Inflammatory macrophage treated with lipopolysaccharide for 4 hours (primary cell): ENCODE measurements at places on chromosomes 11 and 22.
A peak's percentile ranks its signal among the peaks of the same experiment; 100 is the strongest.

DNA sequence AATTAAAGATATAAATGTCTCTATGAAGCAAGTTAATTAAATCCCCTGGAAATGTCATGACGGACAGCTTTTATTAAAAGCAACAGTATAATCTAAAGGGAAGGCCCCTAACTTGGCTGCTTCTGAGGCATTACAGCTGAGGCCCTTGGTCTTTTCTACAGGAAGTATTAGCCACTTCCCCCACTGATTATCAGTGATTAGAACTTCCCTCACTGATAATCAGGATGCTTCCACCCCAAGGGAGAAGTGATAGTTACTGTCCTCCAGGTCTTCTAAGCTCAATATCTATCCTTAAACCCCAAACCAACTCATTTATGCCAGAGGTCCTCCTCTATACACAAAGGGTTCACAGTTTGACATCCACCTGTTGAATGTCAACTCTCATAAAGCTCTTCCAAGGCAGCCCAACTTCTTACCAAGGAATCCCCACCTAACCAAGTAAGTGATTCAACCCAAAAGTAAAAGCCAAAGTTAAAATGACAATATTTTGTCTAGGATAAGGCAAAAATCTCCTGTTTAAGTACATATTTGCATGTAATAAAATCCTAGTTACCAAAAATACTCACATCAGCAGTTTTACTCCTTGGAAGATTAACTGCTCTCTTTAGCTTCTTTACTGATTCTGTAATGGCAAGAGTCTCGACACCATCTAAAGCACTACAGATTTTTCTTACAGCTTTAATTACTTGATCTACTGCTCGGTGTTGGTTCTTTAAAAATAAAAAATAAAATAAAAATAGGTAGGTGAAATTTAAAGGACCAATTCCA is 58.6 kb upstream of the RPS13 start:
- no peak for DNase-seq

DNA sequence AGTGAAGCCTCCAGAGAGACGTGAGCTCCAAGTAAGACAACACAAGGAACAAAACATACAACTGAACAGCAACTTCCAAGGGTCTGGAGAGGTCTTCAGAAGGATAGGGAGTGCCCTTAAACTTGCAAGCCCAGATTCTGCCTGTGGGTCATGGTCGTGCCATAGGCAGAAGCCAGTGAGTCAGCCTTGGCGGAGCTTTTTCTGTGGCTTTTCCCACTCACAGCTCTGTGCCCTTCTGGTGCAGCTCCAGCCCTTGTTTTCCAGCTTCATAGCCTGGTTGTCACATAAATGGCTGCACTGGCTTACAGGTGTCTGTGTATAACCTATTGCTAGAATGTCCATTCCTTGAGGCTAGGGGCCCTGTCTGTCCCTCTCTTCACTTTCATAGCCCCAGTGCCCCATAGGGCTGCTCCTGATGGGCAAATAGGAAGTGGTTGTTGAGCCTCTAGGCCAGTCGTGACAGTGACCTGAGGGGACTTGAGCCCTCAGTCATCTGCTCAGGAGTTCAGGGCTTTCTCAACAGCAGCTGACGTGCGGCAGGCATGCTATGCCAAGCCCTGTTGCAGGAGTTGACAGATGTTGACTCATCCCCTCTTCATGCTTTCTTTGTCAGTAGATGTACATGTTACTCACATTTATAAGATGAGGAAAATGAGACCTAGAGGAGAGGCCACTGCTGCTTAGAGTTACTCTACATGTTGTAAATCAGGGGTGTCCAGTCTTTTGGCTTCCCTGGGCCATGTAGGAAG is 7.4 kb downstream of the MED15 start:
- peak; percentile 93 for DNase-seq

GRCh38 chr22:41683052-41683451 is 5.6 kb downstream of the SNU13 start:
- no peak for DNase-seq

- peak; percentile 36 for DNase-seq
Measured at GRCh38 chr22:42621505-42622002, 6.9 kb upstream of the POLDIP3 start.

DNA sequence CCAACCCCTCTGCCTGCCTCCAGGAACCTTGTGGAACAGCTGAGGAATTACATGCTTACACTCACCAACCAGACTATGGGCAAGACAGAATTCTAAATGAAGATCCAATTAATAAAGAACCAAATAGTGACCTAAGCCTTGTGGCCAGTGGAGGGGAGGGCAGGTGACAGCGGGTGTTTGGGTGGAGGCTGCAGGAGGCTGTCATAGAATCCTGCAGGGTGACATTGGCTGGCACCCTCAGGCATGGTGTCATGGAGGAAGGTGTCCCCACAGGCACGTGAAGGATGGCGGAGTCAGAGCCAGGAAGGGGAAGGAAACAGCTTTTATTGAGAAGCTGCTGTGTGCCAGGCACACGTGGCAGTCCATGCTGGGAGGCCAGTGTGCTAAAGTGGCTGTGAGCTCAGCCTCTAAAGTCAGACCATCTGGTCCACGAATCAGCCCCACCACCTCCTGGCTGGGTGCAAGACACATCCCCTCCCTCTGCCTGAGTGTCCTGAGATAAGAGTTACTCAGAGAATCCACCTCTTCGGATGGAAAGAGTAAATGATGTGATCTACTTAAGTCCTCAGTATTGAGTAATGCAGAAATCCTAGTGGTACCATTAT is 8.7 kb downstream of the MYO18B start:
- peak; percentile 52 for DNase-seq
